ENCODE measurements at places on chromosomes 7 and 10. TPM values are rescaled to one million over a fixed set of nuclear protein-coding genes. Genes with fewer than 3 reads are reported as not detected.
A peak's percentile ranks its signal among the peaks of the same experiment; 100 is the strongest.

PNLIP gene
- not detected for polyA plus RNA-seq

- no peaks in the 10 kb centered on the region for H3K4me1 ChIP-seq
- peaks cover 2% of the 10 kb centered on the region for H3K27me3 ChIP-seq
- H3K4me3 ChIP-seq = no peak overlapping the region
- DNase-seq = no peak
- H3K27ac ChIP-seq = no peak overlapping the region
Observed at GRCh38 chr10:6647811-6648526, 67.9 kb upstream of the PRKCQ start.

CALML3 gene
- 20.2 TPM for polyA plus RNA-seq

DNA sequence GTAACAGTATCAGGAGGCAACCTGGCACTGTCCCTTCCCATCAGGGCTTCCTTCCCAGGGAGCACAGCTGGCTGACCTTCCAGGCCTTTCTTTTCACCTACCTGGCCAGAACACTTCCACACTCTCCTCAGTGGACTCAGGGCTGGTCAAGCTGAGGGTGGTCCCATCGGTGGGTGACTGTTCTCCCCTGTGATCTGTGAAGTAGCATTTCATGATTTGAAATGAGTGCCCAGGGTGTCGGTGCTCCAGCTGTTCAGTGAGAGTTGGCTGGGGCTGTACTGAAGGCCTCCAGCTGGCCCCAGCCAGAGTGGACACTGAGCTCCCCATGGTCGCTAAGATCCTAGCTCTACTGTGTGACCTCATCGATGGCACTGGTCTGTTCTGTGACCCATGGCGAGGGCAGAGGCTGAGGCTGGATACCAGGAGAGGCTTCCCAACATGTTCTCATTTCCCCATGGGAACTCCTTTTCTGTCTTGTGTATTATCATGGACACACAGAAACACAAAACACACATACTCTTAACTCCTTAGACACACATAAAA is at the start of gene FAM170B:
FAM170B (minus strand) TSS at position 316 of the 543 bp plus-strand sequence; CDS start at position 213, 103 bp downstream.
- H3K36me3 ChIP-seq = no peaks in the 10 kb centered on the region
- H3K4me1 ChIP-seq = no peaks in the 10 kb centered on the region
- H3K27me3 ChIP-seq = no peaks in the 10 kb centered on the region
- no peak within 1 kb of the TSS for H3K4me3 ChIP-seq
- no peak for DNase-seq

- H3K36me3 ChIP-seq = no peaks in the 10 kb centered on the region
- DNase-seq = no peak
- H3K4me3 ChIP-seq = no peak overlapping the region
Observed at GRCh38 chr7:110413038-110413437, 677.9 kb upstream of the LRRN3 start.

GRCh38 chr7:138207555-138207971 is 131.3 kb downstream of the AKR1D1 start:
- H3K4me3 ChIP-seq = no peak overlapping the region
- no peak overlapping the region for H3K27ac ChIP-seq
- no peaks in the 10 kb centered on the region for H3K36me3 ChIP-seq
- DNase-seq = no peak

AKR1E2 gene
- 1.9 TPM for polyA plus RNA-seq

DNA sequence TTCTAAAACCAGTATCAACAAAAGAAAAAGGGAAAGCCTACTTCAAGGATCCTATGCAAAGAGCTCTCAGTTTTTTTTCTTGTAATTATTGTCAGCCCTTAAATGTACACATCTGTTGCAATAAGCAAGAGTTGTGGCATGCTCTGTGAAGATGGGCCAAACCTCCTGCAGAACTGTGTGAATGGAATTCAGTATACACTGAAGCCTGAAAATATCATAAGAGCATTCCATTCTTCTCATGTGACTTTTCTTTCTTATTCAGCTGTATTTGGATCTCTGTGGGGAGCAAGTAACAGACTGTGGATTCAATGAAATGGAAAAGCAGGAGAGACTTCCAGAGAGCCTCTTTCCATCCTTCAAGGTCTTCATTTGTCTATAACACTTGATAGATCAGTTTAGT is 130.7 kb downstream of the SAMD9 start:
- peak overlapping the region; percentile 64 for H3K27ac ChIP-seq
- H3K27me3 ChIP-seq = no peaks in the 10 kb centered on the region
- H3K36me3 ChIP-seq = no peaks in the 10 kb centered on the region
- H3K4me3 ChIP-seq = no peak overlapping the region

- no peaks in the 10 kb centered on the region for H3K27me3 ChIP-seq
- no peak overlapping the region for H3K27ac ChIP-seq
- DNase-seq = no peak
Observed at GRCh38 chr7:50285269-50285668, 19.2 kb upstream of the IKZF1 start.

EFCAB10 gene
- polyA plus RNA-seq = not detected

RELN gene
- polyA plus RNA-seq = 0.01 TPM

- H3K4me3 ChIP-seq = no peak overlapping the region
- H3K27ac ChIP-seq = no peak overlapping the region
- H3K27me3 ChIP-seq = no peaks in the 10 kb centered on the region
- peaks cover 13% of the 10 kb centered on the region for H3K4me1 ChIP-seq
Observed at GRCh38 chr7:34135924-34136323, 230.6 kb downstream of the BMPER start.

GRCh38 chr10:126905776-126906703 is 812 bp downstream of the DOCK1 start:
- peak overlapping the region; percentile 78 for H3K4me3 ChIP-seq
- peaks cover 58% of the 10 kb centered on the region for H3K4me1 ChIP-seq
- peak overlapping the region; percentile 54 for H3K27ac ChIP-seq
- no peak for DNase-seq
- H3K36me3 ChIP-seq = no peaks in the 10 kb centered on the region

- no peak overlapping the region for H3K4me3 ChIP-seq
- no peak overlapping the region for H3K27ac ChIP-seq
- no peaks in the 10 kb centered on the region for H3K27me3 ChIP-seq
- no peak for DNase-seq
- H3K4me1 ChIP-seq = no peaks in the 10 kb centered on the region
Observed at GRCh38 chr7:38506004-38506403, 125.2 kb downstream of the AMPH start.

MTURN gene
- polyA plus RNA-seq = 5.9 TPM

DNA sequence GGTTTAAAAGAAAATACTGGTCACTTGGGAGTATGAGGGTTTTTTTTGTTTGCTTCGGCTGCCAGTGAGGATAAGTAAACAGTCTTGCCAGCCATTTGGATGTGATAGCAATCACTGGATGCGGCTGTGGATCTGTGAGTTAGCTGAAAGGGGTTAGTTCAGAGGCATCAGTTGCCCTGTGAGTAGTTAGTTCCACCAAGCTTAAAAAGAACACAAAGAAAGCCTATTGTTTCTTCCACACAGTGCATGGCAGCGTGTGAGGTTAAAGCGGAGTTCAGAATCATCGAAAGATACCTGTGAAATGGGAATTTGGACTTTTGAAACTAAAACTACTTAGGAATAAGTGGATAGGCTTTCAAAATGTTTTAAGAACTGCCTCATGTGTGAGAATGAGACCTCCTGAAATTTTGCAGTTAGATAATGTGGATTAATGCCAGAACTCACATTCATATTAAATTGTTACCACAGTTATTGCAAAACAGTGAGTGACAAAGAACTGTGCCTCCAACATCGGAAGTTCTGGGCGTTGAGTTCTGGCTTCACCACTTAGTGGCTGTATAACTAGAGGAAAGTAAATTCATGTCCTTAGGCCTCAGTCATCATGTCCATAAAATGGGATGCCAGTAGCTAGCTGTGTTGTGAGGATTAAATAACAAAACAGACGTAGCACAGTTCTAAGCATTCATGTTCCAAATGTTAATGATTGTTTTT is 31.3 kb downstream of the KIAA1217 start:
- peak overlapping the region; percentile 79 for H3K4me3 ChIP-seq
- H3K27ac ChIP-seq = peak overlapping the region; percentile 73
- no peak for DNase-seq
- peaks cover 28% of the 10 kb centered on the region for H3K4me1 ChIP-seq

HHEX gene
- not detected for polyA plus RNA-seq

ASIC3 gene
- 0.24 TPM for polyA plus RNA-seq

DNA sequence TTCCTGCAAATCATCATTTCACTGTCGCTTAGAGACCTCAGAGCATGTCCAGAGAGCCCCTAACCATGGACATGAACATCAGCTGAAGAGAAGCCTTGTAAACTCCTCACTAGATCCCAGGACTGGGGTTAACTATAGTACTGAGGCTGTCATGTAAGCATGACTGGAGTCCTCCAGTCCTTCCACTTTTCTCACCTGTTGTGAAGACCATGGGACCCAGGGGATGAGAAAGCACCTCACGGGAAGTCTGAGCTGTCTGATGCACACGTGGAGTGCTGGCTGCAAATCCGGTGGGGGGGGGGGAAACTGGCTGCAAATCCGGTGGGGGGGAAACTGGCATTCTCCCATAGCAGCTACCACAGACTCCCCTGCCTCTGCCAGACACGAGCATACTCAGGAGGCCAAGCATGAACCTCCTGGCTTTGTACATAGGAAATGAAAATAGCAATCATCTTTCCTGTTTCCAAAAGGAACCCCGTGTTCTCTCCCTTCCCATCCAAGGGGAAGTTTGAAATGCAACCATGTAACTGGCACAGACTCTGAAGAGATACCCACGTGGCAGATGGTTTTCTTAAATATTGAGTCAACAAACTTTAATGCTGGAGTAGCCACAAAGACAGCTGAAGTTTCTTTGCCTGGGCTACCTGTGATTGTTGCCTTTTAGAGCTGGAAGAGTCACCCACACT is 261.4 kb downstream of the ZMYND11 start:
- no peak for DNase-seq
- H3K27ac ChIP-seq = no peak overlapping the region
- H3K27me3 ChIP-seq = no peaks in the 10 kb centered on the region

- H3K4me3 ChIP-seq = no peak overlapping the region
- H3K27ac ChIP-seq = no peak overlapping the region
- H3K36me3 ChIP-seq = no peaks in the 10 kb centered on the region
- H3K4me1 ChIP-seq = no peaks in the 10 kb centered on the region
- no peak for DNase-seq
Observed at GRCh38 chr10:69496352-69497230, 45.3 kb downstream of the TSPAN15 start.

DNA sequence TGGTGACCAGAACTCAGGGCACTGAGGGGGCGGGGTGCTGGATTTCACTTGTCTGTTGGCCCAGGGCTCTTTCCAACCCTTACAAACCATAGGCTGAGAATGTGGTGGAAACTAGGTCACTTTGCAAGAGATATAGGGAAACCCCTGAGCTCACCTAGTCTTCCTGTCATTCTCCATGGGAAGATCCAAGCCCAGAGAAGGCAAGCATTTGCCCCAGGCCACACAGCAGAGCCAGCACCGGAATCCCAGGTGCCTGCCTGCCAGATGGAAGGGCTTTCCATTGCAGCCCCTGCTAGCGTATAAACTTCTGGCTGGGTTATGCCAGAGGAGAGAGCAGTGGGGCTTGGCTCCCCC is 427 bp downstream of the PYROXD2 start:
- peak overlapping the region; percentile 77 for H3K4me3 ChIP-seq
- no peaks in the 10 kb centered on the region for H3K27me3 ChIP-seq
- H3K27ac ChIP-seq = peak overlapping the region; percentile 18
- DNase-seq = no peak

- H3K27ac ChIP-seq = no peak overlapping the region
- H3K4me3 ChIP-seq = no peak overlapping the region
- H3K36me3 ChIP-seq = no peaks in the 10 kb centered on the region
Observed at GRCh38 chr7:141877365-141877764, 36.1 kb upstream of the PRSS37 start.
